Stimulated activated CD8-positive, alpha-beta memory T cell treated with anti-CD3 and anti-CD28 coated beads, Interleukin-2, amount 100 ng/mL, for 48 hours (primary cell): ENCODE measurements at places on chromosomes 13 and 19.

DNA sequence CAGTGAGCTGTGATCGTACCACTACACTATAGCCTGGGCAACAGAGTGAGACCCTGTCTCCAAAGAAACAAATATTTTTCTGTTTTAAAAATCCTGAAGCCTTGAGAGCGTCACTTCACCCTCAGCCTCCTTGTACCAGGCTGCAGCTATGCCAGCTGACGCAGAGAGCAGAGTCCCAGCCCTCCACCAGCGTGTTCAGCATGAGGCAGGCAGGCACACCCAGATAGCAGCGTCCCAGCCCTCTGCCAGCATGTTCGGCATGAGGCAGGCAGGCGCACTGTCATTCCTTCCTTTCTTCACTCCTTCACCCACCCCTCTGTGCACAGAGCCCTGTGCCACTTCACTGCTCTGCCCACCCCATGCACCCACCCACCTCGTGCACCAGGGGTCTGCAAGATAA, 43.3 kb upstream of the USE1 start:
- DNase-seq: no peak

DNA sequence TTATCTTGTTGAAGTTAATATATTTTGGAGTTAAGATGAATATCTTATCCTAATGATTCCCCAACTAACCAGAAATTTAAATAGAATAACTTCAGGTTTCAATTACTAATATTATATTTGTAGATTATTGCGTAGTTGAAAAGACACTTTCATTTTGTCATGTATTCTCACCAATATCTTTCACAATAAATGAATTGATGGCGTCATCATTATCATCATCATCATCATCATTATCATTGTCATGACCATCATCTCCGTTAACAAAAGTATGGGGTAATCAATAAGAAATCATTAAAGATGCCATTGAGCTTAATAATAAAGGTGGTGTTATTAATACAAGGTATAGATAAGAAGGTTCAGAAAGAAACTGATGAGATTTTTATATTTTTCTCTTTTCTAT, 768.8 kb upstream of the SLC10A2 start:
- no peak for DNase-seq

DNA sequence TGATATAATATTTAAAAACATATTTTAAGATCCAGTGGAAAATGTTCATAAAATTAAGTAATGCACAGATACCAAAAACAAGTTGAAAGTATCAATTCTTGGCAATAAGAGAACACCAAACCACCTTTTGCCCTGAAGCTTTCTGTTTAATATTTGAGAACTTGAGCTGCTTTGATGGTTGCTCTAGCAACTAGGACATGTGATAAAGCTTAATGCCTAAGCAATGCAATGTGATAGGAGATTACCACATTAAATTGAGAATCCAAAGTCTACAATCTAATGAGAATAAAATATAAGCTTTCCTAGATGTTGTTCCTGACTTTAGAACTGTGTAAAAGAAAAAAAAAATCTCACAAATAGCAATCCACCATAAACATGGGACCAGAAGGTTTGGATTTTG, 1367.5 kb upstream of the PCDH9 start:
- no peak for DNase-seq

DNA sequence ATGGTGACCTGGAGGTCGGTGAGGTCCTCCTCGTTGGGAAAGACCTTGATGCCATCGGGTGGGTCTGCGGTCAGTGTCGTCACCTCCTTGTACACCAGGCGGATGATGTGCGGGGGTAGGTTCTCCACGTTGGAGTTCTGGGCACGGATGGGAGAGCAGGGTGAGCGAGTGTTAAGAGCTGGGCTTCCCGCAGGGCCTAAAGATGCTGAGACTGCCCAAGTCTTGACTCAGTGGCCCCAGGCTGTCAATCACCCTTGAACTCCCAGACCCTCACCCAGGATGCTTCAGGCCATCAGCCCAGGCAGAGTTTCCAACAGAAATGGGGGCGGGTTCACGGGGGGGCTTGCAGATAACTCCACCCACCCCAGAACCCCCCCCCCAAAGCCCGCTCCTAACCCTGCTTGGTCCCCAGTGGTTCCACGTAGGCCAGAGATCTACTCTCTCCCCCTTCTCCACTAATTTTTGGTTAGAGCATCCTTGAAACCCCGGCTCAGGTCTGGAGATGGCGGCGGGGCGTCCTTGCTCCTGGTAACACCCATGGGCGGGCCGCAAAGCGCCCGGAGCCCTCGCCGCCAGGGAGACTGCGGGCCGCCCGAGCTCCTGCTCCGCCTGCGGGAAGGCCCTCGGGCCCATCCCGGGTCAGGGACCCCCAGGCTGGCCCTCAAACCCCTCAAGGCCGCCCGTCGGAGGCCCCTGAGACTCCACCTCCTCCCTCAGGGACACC, 600 bp downstream of the UBE2S start:
- no peak for DNase-seq

DNA sequence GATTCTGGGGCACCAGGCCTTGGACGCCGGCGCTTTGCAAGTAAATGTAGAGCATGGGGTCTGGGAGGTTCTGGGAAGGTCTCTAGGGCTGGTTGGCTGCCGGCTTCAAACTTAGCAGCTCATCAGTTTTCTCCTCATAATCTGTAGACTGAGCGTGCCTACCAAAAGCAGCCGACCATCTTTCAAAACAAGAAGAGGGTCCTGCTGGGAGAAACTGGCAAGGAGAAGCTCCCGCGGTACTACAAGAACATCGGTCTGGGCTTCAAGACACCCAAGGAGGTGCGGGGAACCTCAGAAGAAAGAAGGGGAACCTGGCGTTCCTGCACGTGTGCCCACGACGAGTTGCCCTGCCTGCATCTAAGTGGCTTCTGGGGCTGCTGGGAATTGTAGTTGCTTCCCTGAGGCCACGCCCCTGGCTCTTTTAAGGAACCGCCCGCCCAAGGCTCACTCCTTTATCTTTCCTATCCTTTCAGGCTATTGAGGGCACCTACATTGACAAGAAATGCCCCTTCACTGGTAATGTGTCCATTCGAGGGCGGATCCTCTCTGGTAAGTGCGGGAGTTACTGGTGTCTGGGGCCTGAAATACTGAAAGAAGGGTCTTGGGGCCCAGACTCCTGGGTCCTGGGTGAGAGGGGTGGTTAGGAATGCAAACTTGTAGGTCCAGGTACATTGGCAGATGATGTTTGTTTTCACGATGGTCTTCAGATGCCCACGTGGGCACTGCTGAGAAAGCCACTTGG, 984 bp downstream of the RPS11 start:
- DNase-seq: peak; percentile 59

DNA sequence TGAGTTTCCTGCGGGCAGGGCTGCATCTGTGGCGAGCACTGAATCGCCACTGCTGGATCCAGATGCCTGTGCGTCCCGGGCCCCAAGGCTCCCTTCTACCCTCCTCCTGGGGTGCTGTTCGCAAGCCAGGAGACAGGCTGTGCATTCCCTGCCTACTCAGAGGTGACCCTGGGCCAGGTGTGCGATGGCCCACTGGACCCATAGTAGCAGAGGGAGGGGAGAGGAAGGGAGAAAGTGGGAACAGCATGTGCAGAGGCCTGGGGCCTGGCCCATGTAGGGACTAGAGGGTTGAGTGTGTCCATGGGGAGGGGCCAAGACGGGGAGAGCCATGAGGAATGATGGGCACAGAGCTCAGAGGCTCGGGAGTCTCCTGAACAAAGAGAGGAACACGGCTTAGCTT, 27.3 kb downstream of the CARM1 start:
- DNase-seq: no peak

DNA sequence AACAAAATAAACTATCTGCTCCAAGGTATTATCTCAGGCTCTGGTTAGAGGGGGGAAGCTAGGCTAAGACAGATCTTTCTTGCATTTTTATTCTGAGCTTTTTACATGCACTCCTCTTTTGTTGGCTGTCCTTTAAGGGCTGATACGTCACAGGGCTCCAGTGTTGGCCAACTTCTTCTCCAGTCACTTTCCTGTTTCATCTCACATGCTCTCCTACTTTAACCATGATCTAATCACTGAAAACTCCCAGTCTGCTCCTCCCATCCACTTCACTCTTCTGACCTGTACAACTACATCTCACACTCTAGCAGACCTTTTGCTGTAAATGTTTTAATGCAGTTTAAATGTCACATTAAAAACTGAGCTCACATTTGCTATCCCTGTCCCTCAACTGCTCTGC, 510.0 kb upstream of the KLF12 start:
- DNase-seq: no peak

DNA sequence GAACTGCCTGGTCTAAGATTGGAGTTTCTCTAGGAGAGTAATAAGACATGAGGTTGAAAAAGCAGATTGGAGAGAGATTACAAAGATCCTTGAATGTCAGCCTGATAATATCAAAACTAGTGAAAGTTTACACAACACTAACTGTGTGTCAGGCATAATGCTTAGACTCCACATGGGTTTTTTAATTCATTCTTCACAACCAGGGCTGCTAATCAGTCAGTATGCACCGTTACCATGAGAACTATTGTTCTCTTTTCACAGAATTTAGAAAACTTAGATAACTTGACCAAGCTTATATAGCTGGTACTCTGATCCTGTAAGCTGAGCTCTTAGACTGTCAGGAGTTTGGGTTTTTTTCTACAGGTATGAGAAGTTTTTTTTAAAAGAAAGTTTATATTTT, 46.6 kb upstream of the TSC22D1 start:
- no peak for DNase-seq

DNA sequence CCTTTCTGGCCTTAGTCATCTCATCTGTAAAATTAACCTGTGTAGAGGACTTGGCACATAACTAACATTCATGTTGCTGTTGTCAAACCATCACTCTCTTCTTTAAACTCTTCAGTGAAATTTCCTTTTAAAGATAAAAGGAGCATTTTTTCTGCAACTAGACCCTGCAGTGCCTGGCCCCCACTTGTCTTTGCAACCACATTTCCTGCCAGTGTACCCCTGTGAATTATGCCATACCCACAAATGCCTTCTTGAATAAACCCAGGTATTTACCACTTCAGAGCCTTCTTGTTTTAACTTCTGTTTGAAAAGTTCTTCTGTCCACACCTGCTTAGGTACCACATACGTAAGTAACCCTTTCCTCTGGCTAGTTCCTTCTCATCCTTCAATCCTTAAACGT, 118.8 kb downstream of the CDK8 start:
- no peak for DNase-seq

DNA sequence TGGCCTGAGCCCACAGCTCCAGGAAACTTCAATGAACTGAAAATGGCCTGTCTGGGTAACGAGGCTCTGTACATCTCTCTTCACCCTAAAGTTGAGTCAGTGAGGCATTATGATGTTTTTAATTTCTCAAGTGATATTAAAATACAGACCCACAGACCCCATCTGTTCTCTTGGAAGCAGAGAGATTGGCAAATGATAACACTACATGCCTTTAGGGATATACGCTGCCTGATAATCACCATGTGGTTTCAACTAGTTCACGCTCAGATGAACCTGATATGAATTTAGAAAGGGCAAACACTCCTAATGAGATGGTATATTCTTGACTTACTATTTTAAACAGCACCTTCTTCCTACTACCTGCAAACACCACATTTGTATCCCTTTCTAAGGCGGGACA, 127.5 kb downstream of the RFC3 start:
- no peak for DNase-seq

- no peak for DNase-seq
Measured at GRCh38 chr19:14325134-14325533, 56.1 kb upstream of the ADGRE5 start.

GRCh38 chr13:47594833-47595232, 406.2 kb downstream of the SUCLA2 start:
- DNase-seq: no peak

DNA sequence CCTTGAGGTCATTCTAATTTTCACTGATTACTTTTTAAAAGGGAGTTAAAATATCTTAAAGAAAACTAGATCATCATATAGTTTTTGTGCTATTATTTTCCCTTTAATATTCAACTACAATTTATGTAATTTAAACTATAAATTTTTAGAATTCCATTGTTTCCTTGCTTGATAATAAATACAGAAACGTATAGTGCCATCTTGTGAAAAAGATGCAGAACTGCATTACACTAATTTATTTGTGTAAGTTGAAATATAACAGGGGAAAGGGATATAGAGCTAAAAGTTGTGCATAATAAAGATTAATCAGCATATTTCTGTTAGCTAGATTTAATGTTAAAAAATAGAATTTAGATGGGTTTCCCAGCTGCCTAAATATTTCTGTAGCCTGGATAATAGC, 61.5 kb upstream of the TDRD3 start:
- no peak for DNase-seq

DNA sequence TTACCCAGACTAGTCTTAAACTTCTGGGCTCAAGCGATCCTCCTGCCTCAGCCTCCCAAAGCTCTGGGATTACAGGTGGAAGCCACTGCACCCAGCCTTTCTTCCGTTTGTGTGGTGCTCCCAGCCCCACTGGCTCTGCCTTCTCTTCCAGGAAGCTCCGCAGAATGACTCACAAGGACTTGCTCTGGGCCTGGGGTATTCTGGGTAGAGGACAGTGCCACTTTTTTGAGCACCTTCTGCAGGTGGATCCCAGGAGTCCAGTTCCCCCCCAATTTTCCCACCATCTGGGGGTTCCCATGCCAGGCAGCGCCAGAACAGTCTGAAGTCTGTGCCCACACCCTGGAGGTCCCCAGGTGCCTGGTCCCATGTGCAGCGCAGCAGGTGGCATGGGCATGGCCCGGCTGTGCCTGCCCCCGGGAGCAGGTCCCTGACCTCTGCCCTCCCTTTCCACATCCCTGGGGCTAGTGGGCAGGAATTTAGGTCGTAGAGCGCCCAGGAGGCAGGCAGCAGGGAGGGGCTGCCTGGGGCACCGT, 1.6 kb downstream of the REEP6 start:
- DNase-seq: no peak

DNA sequence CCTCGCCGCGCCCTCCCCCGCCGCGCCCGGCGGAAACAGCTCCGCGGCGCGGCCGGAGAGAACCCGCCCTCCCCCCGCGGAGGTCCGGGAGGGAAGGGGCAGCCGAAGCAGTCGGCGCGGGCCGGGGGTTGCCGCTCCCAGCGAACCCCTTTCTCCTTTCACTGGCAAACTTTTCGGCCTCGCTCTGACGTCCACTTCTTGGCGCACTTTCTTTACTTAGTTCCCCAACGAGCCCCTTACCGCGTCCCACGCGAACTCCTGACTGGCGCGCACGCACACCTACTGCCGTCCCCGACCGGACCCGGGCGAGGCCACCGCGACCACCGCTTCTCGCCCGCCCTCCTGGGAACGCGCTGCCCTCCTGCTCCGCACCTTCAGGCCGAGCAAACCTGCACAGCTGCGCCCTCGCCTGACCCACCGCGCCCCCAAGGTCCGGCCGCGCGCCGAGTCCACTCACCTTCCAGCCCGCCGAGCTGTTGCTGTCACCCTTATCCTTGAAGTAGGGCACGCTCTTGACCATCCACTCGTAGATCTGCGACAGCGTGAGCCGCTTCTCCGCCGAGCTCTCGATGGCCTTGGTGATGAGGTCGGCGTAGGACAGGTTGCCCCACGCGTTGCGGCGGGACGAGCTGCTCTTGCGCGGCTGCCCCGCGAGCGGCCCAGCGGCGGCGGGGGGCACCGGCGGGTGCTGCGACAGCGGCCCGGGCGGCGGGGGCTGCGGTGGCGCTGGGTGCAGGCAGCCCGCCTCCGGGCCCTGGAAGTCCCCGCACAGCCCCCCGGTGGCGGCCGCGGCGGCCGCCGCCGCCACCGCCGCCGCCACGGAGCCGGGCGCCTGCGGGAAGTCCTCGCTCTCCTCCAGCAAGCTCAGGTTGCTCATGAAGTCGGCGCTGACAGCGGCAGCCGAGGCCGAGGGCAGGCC, 1.1 kb downstream of the FOXO1 start:
- DNase-seq: peak; percentile 18
